ENCODE measurements at places on chromosomes 16 and 17.

- DNase-seq, result no peak
These were observed 443 bp downstream of the CSNK2A2 start for GRCh38 chr16:58197314-58198012.

- no peak for DNase-seq
These were observed 8.3 kb downstream of the GINS2 start for GRCh38 chr16:85680352-85680944.

- peak; percentile 13 for DNase-seq
These were observed 1.3 kb downstream of the NTAN1 start for GRCh38 chr16:15054357-15055140.

- DNase-seq, result peak; percentile 24
These were observed 185.7 kb downstream of the IRX5 start for GRCh38 chr16:55116165-55116920.

- no peak for DNase-seq
These were observed 150.8 kb downstream of the C16orf78 start for GRCh38 chr16:49524216-49524946.

GRCh38 chr16:52649870-52650269, 102.9 kb upstream of the TOX3 start:
- DNase-seq, result no peak

DNA sequence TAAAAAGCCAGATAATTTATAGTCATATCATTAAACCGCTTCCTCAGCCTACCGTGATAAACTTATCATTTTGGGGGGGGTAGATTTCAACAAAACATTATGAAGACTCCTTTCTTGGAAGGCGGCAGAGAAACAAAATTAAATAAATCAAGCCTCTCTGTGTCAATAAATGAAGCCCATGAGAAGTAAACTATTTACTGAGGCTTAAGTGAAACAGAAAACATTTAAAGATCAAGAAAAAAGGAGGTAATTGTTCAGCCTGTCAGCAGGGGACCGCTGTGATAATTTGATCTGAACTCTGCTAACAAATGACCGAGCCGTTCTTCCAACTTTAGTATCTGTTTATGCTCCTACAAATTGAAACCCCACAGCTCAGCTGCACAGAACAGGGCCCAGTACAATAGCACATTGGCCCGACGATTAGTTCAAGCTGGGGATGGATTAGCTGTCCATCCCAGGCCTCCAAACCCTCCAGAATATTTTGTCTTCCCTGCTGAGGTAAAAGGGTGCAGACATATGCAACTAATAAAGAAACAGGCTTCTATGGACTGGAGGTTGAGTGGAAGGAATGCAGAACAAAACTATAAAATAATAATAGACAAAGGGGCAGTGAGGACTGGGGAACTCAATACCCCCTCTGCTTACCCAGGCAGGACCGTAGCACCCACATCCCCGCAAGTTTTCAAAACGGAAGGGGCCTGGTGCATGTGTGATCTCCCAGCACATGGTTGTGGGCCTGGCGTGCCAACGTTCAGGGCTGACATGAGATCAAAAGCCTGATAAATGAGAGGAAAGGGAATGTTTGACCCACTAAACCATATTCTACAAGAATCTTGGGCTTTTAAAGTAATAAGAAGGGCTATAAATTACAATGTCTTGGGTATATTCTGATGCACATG, 298.1 kb upstream of the IRX5 start:
- DNase-seq, result peak; percentile 36

GRCh38 chr17:17792551-17793377, 44.0 kb downstream of the SREBF1 start:
- DNase-seq, result no peak

DNA sequence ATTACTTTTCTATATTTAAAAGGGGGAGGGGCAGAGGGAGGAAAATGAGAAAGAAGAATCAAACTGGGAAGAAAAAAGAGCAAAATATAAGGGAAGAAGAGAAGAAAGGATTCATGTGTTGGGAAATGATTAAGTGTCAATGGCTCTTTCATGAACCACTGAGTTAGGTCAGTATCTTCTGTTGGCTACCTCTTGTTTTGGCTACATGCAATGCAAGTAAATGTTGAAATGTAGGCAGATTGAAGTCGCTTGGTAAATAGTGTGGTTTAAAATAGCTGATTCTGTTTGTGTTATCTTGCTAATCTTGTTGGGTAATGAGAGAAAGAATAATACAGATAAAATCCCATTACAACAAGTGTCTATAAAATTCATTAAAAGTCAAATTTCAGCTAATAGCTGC, 27.2 kb downstream of the COX11 start:
- DNase-seq, result no peak

DNA sequence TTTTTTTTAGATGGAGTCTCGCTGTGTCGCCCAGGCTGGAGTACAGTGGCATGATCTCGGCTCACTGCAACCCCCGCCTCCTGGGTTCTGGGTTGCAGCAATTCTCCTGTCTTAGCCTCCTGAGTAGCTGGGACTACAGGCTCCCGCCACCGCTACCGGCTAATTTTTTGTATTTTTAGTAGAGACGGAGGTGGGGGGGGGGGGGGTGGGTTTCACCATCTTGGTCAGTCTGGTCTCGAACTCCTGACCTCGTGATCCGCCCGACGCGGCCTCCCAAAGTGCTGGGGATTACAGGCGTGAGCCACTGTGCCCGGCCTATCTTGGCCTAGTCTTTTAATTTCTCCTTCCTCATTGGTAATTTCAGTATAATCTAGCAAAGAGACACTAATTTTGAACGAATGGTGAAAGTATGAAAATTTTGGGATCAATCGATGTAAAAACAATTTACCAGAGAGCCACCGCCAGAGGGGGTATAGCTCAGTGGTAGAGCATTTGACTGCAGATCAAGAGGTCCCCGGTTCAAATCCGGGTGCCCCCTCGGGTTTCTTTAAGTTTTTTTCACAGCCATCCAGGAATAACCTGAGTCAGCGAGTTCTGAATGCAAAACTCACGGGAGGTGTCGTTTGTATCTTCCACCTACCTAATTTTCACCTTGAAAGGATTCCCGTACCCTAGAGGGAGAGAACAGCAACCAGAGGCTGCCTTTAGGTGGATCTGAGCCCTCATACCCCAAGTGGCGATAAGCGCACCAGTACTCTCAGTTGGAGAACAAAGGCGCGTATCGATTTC, 2.5 kb upstream of the LASP1 start:
- DNase-seq, result peak; percentile 63

DNA sequence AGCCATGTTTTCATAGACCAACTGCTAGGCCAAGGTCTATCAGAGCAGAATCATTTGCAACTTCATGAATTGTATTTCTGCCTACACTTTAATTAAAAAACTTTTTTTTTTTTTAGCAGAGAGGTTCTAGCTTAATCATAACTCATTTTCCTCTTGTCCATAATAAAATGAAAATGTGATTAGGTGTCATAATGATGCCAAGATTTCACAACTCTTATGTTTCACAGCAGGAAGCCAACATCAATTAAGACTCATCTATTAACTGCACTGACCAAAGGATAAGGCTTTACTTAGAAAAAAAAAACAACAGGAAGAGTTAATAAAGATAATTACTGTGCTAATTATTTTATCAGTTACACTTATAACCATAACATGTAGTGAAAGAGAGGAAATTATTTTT, 18.9 kb upstream of the RNF43 start:
- DNase-seq, result no peak

- no peak for DNase-seq
These were observed 27.2 kb downstream of the ATF7IP2 start for GRCh38 chr16:10412935-10413601.

DNA sequence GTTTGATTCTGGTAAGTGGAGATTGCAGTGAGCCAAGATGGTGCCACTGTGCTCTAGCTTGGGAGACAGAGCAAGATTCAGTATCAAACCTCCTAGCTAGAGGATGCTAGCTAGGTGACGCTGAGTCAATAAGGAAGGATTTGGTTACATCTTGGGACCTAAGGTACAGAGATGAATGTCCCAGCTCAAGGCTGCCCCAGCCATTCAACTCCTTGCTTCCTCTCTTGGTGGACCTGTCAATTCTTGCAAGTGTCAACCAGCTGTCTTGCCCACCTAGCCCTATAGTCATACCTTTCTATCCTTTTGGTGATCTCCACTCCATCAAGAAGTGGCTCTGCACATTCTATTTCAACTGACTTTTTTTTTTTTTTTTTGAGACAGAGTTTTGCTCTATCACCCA, 1.4 kb upstream of the MILR1 start:
- no peak for DNase-seq

DNA sequence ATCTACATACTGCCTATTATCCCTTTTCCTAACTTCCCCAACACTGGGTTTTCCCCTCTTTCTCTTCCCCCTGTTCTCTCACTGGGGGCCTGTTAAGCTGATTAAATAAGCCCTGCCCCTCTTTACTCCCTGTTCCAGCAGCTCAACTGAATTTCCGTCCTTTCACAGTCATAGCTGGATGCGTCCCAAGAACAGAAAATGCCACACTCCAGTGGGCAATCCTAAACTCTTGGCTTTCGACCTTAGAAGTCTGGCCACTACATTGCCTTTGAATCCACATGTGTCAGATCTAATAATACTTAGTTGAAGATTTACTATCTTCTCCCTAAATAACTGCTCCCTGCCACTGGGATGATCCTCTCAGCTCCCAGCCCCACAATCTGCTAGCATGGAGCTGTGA, 34.5 kb downstream of the KCNJ16 start:
- peak; percentile 11 for DNase-seq

DNA sequence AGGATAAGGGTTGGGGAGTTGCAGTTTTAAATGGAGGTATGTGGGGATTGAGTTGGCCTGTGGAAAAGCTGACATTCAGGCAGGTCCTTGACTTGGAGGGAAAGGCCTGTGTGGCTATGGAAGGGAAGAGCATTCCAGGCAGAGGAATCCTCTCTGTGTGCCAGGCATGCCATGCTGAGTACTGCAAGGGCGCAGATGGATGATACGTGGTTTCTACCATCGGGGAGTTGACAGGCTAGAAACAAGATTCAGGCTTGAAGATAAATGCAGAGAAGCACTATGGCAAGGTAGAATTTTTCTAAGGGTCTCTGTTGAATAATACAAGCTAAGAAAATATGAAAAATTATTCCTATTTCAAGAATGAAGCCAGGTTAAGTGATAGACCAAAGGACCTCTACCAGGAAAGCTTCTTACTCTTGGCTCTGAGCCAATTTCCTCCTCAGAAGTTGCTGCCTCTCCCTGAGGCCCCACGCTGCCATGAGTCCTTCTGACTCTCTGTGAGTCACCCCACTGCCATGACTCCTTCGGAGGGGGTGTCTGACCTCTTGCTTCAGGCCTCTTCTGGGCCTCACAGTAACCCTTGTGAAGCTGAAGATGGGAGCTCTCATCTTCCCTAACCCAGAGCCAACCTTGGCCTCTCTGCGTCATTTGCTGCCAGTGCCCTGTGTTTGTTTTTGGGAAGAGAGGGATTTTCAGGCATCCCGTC, 75.8 kb downstream of the WNT3 start:
- DNase-seq, result peak; percentile 77

DNA sequence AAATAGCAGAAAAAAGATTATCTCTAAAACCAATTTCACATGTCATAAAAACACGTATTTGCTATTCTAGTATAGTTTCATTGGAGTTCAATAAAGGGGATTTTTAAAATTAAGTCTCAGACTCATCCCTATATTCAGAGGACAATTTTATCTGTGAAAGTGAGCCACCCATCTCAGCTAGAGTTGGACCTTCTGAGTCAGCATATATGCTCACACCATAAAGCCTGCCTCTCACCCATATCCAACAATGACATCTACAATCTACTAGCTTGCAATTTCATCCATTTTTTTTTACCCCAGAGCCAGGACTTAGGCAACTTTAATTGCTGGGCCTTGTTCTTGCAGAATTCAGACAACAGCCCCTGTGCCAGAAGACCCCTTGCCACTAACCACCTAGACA, 165.3 kb upstream of the DYNLRB2 start:
- DNase-seq, result no peak

- no peak for DNase-seq
These were observed 2.4 kb downstream of the PRPSAP2 start for GRCh38 chr17:18860161-18860972.

DNA sequence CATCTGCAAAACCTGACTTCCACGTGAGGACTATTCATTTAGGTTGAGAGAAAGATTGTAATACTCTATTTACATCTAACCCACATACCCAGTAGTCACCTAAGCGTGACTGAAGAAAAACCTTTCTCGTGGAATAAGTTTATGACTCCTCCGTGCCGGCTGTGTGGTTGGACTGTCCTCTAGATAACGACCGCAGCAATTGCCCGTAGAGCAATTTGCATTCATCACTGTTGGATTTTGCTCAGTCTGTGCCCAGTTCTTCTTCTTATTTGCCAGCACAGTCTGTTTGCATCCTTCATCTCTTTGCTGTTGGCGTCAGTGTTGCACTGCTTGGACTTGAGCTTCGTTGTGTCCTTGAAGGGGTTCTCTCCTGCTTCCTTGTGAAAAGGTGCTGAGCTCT, 131.3 kb downstream of the CYB561 start:
- DNase-seq, result no peak

- DNase-seq, result no peak
These were observed 542.0 kb downstream of the WWOX start for GRCh38 chr16:78641433-78641832.

DNA sequence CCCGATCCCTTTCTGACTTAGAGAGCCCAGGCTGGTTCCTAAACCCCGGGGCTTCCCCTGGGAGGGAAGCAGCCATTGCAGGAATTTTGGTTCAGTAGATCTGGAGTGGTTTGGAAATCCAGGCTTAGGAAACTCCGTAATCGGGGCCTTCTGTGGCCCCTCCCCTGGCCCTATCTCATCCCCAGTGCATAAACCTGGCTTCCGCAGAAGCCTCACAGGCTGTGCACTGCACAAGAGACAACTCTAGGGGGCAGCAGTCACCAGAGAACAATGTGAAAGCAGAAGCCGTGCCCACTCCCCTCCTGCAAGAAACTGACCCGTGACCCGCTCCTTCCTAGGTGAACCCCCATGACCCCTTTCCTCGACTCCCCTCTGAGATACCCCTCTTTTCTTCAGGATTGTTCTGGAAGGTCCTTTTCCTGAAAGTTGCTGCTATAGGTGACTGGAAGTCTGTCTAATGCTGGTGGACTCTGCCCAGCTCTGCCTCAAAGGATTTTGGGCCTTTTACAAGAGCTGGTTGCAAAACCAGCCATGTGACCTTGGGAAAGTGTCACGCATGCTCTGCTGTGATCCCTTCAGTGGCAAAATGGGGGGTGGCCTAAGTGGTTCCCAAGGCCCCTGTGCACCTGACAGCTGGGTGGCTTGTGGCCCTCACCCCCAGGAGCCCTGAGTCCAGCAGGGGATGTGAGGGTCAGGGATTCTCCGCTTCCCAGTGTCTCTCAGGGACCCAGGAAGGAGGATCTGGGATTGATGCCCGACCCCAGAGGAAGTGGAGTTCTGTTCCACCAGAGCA, 14.4 kb downstream of the GUCY2D start:
- DNase-seq, result peak; percentile 22

DNA sequence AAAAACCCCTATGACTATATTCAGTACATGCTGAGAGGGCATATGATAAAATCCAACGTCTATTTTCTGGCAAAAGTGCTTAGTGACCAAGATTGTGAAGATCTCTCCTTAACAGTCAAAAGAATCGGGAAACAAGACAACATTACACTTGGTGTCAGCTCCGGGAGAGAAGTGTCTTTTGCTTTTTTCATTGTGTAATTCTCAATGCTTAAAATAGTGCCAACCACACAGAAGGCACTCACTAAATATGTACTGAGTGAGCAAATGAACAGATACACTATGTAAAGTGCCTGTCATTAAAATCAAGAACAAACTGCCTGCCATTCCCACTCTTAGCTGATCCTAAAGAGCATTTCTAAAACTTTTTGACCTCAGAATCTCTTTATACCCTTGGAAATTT, 34.1 kb downstream of the VPS53 start:
- peak; percentile 20 for DNase-seq

All from myocyte (in vitro differentiated cells).